ENCODE measurements at places on chromosomes 1 and 21.
A peak's percentile ranks its signal among the peaks of the same experiment; 100 is the strongest.

GRCh38 chr1:21779613-21780521 lies 3.1 kb downstream of the USP48 start:
- peak; percentile 16 for DNase-seq

DNA sequence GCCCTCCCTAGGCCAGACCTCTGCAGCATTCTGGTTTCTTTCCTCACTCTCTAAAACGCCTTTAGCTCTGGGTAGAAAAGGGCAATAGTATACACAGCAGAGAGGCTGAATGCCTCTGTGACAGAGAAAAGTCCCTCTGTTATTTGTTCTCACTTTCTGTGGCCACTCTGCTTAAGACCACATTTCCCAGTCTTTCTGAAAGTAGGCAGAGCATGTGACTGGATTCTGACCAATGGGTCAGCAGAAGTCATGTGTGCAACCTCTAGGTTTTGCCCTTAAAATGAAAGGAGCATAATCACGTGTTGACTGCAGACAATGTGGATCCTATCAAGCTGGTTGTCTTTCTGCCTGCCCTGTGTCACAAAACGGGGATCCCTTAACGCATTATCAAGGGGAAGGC lies 79.7 kb upstream of the MARK1 start:
- DNase-seq: no peak

GRCh38 chr1:199811163-199811562 lies 216.3 kb upstream of the NR5A2 start:
- no peak for DNase-seq

DNA sequence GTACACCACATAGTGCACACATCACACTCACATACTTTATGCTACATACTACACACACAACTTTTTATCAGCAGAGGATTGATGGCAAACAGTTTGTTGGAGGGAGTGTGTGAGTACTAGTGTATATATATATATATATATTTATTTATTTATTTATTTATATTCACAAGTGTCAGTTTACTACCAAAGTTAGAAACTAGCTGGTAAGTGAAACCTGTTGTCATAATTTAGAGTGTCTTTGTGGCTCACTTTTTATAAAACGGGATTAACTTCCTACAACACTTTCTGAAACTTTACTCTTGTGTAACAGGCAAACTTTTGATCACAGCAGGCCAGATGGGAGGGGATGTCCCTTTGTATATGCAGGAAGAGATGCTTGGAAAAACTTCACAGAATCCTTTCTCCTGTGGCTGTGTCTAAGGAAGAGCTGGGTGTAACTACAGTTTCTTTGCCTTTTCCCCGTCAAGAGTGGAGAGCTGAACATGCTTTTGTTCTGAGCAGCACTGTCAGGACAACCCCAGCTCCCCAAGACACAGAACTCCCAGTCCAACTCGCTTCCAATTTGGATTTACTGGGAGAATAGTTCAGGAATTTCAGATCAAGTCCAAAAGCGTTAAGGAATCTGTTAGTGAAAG lies 1.9 kb upstream of the SAMD13 start:
- DNase-seq: no peak

DNA sequence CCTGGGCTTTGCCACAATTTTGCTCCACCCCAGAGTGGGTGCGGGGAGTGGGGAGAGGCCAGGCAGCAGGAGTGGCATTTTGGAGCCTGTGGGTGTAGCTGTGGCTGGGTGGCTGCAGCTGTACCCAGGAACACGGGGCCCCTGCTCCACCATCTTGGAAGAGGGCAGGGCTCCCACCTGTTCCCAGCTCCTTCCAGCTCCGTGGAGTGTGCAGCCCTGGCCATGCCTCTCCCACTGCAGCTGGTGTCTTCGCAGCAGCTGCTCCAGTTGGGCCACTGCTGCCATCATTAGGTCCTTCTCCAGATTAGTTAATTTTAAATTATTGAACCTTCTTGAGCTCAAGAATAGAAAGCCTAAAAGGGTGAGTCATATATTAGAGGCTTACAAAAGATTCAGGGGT lies 17.6 kb downstream of the FAM20B start:
- no peak for DNase-seq

- peak; percentile 40 for DNase-seq
Measured at GRCh38 chr1:226548256-226549093, at the start of gene STUM. STUM (plus strand) TSS chr1:226548764; CDS start chr1:226548905, 141 bp downstream.

- peak; percentile 76 for DNase-seq
Measured at GRCh38 chr1:167687919-167688519, 33.8 kb upstream of the MPZL1 start.

- DNase-seq: no peak
Measured at GRCh38 chr1:103171041-103171590, 62.8 kb upstream of the COL11A1 start.

DNA sequence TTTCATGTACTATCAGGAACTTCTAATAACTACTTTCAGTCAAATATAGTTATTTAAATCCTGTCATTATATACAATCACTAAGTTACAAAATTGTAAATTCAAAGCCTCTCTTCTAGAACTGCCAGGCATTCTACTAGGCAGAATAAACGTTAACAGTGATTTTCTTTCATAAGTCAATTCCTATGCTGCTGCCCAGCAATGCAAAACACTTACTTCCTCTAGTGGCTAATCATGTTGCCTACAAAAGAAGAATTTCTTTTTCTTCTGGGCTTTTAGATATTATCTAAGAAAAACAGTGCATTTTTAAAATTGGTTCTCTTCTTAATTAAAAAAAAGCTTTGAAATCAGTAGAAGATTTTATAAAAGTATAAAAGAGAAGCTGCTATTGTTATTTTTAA lies 509.8 kb upstream of the ADAMTS5 start:
- no peak for DNase-seq

DNA sequence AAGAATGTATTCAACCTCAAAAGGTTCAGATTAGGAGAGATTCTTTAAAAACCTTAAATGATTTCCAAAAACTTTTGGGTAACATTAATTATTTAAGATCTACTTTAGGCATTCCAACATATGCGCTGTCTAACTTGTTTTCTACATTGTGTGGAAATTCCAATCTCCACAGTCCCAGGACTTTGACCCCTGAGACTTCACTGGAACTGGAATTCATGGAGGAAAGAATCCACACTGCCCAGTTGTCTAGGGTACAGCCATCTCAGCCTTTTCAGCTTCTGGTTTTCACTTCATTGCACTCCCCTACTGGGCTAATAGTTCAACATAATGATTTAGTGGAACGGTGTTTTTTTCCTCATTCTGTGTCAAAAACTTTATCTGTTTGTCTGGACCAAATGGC lies 161.5 kb downstream of the IER5 start:
- DNase-seq: no peak

- no peak for DNase-seq
Measured at GRCh38 chr1:203567596-203567995, 59.0 kb upstream of the ATP2B4 start.

- DNase-seq: no peak
Measured at GRCh38 chr1:52683367-52683940, 14.7 kb downstream of the COA7 start.

DNA sequence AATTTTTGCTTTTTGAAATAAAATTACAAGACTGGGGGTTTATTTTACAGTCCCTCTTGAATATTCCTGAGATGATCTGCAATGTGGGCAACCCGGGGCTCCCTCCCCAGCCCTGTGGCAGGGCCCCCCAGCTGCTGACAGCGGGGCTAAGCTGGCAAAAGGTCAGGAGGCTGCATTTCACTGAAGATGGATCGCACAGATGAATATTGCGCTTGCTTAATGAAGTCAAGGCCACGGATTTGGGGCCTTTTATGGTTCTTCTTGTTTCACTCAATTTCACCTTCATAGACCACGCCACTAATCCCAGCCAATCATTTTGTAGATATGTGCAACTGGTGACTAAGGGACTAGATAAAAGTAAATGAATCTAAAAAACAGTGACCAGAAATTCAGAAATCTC lies 50.8 kb upstream of the SLC22A15 start:
- no peak for DNase-seq

DNA sequence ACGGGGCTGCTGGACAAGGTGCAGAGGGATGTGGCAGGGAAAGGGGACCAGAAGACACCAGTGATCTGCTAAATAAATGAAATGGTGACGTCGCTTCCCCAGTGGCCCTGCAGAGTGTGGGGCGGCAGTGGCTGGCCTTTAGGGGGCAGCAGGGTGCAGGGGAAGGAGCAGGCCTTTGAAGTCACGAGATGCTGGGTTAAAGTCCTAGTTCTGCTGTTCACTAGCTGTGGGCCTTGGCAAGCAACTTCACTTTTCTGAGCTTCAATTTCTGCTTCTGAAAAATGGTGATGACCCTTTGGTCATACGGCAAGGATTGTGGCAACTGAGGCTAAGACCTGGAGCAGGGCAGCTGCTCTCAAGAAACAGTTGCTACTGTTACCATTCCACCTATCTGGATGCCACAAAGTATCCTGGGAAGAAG lies 9.2 kb upstream of the GALE start:
- DNase-seq: peak; percentile 76

- no peak for DNase-seq
Measured at GRCh38 chr1:57800376-57800775, 376.5 kb upstream of the DAB1 start.

- DNase-seq: no peak
Measured at GRCh38 chr1:2384130-2384860, 7.1 kb downstream of the MORN1 start.

DNA sequence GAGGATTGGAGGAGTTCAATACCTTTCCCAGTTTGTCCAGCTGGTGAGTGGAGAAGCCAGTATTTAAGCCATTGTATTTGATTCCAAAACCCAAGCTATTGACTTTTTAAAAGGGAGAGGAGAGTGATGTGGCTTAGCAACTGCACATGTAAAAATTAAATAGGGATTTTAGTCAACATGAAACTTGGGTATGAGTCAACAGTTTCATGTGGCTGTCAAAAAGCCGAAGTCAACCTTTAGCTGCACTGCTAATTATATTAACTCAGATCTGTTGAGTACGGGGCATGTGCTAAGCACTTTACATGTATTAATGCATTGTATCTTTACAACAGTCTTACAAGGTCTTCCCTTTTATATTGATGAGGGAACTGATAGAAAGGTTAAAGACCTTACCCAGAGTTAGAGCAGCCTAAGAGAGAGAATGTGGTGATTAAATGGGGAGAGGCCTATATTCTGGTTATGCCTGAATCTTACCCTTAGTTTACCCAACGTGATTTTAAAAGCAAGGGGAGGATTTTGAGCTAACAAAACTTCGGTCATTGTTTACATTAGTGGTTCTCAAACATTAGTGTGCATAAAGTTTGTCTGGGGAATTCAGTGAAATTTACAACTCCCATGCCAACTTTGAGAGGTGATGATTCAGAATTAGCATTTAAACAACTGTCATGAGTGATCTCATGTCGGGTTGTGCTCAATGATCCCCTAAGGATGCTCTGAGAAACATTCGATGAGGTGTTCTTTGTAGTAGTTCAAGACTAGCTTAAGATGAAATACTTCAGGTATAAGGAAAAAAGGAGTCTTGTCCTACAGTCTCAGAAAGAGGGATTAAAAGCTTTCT lies 6.9 kb upstream of the SLC35F3 start:
- no peak for DNase-seq

DNA sequence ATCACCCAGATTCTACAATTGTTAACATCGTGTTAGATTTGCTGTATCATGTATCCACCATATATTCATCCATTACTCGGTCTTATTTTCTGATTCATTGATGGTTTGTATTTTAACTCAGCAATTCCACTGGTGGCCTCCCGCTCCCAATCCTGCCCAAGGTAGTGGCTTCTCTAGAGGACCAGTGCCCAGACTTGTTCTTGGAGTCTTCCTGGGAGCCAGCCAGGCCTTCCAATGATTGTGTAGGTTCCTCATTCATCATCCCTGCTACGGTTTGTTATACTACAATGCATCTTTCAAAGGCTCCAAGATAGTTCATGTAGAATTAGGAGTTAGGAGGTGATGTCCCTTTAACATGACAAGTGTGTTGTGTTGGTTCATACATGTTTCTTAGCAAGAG lies 451.1 kb downstream of the SETD4 start:
- no peak for DNase-seq

- no peak for DNase-seq
Measured at GRCh38 chr1:109112056-109112651, 1.8 kb upstream of the ELAPOR1 start.

DNA sequence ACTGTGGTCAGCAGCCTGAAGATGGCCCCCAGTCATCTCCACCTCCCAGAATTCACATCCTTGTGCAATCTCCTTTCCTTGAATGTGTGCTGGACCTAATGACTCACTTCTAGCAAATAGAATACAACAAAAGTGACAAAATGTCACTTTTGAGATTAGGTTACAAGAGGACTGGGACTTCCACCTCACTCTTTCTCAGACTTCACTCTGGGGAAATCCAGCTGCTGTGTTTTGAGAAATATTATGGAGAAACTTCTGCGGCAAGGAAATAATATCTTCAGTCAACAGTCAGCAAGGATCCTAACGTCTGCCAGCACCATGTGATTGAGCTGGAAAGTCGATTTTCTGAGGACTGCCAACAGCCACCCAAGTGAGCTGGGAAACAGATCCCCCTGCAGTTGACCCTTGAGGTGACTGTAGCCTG lies 70.5 kb upstream of the GADD45A start:
- no peak for DNase-seq

DNA sequence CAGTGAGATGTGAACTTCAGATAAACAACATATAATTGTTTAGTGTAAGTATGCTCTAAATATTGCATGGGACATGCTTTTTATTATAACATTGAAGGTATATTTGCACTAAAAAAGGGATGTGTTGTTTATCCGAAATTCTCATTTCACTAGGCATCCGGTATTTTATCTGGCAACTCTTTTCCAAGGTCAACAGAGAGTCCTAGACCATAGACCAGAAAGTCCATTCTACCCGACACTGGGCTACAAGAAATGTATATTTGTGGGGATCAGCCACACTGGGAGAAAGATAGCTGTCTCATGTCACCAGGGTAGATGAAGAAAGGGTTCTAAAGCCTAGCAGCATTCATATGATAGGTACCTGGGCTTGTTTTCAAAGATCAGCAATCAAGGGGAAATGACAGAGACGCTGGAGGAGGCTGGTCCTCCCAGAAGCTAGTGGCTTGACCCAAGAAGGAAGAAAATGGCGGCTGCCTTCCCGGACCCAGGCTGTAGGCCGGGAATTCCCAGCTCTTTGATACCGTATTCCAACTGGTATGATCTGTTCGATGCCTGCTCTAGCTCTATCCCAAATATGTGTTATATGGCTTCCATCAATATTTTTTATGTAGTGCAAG lies 161.1 kb upstream of the IRF2BP2 start:
- no peak for DNase-seq

DNA sequence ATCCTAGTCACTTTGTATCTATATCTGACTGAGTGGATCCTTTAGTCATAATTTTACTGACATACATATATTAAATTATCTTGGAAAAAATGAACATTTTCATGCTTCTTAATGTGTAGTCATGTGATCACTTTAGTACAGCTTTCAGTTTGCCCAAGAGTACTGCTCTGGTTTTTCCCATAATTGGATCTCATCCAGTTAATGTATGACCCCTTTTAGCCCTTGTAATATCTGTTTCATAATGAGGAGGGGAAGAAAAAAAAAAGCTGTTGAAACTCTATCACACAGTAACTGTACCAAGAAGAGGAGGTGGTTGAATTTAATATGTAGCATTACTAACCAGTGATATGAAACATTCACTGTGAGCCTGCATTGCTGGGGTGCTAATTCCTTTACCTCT lies 328.7 kb downstream of the PTPRC start:
- DNase-seq: no peak

GRCh38 chr1:245332513-245332912 lies 177.7 kb downstream of the KIF26B start:
- no peak for DNase-seq
